NCI-H1694 treated with DMSO at 0.1 percent for 48 hours (cell line): ENCODE measurements at places on chromosomes 12 and 14.

GRCh38 chr12:3336606-3337311 lies 154.2 kb upstream of the PRMT8 start:
- no peak for DNase-seq

- DNase-seq = no peak
Observed at GRCh38 chr14:64825509-64825908, 54.2 kb downstream of the SPTB start.

DNA sequence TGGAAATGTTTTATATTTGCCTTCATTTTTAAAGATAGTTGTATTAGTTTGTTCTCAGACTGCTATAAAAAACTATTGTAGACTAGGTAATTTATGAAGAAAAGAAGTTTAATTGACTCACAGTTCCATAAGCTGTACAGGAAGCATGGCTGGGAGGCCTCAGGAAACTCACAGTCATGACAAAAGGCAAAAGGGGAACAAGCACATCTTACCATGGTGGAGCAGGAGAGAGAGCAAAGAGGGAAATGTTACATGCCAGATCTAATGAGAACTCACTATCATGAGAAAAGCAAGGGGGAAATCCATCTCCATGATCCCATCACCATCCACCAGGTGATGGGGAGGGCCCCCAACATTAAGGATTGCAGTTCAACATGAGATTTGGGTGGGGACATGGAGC lies 35.5 kb upstream of the UNC79 start:
- no peak for DNase-seq

DNA sequence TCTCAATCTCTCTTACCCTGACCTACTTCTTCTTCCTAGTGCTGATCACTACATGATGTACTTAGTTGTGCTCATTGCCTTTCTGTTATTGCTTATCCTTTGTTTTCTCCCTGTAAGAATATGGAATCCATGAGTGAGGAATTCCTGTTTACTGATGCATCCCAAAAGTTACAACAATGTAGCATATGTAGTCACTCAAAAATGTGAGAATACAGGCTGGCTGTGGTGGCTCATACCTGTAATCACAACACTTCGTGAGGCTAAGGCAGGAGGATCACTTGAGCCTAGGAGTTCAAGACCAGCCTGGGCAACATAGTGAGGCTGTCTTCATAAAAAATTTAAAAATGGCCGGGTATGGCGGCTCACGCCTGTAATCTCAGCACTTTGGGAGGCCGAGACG lies 8.0 kb upstream of the WDR20 start:
- no peak for DNase-seq
